Naive thymus-derived CD4-positive, alpha-beta T cell (primary cell): ENCODE measurements at places on chromosomes 6 and 20. TPM values are rescaled to one million over a fixed set of nuclear protein-coding genes. Genes with fewer than 3 reads are reported as not detected.

DNA sequence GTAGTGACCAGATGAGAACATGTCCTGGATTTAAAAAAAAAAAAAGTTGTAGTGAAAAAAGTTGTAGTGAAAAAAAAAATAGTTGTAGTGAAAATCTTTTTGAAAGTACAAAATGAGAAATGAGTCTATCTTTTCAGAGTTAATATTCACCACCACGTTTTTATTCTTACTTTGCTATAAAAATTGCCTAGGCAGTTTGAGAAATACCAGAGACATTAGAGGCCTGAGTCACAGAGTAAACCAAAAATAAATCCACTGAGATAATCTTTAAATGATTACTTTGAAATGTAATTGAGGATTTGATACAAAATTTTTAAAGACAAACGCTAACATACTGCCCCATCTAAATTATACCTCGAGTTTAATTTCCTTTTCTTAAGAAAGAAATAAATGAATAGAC lies 101.2 kb upstream of the TIAM2 start:
- no peaks in the 10 kb centered on the region for H3K27me3 ChIP-seq
- DNase-seq, result no peak
- H3K36me3 ChIP-seq, result peaks cover 10% of the 10 kb centered on the region
- no peaks in the 10 kb centered on the region for H3K4me1 ChIP-seq
- no peak overlapping the region for H3K4me3 ChIP-seq

DNA sequence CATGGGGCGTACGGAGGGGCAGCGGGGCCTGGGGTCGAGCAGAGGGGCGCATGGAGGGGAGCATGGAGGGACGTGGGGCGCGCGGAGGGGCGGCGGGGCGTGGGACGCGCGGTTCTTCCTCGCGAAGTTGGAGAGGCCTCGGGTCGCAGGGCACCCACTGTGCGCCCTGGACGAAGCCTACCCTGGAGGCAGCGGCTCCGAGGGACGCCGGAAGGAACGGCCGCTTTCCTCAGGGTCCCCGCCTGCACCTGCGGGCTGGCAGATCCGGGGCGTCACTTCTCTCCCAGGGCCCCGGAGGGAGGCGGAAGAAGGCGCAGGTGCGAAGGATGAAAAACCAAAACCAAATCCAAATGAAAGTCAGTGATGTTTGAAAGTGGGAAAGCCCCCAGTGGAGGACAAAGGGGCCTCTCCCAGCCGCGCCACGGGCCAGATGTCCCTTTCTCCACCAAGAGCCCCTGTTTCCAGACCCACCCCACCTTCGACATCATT lies 142.1 kb upstream of the PDE10A start:
- no peak for DNase-seq
- H3K4me3 ChIP-seq, result no peak overlapping the region
- H3K27ac ChIP-seq, result no peak overlapping the region

DNA sequence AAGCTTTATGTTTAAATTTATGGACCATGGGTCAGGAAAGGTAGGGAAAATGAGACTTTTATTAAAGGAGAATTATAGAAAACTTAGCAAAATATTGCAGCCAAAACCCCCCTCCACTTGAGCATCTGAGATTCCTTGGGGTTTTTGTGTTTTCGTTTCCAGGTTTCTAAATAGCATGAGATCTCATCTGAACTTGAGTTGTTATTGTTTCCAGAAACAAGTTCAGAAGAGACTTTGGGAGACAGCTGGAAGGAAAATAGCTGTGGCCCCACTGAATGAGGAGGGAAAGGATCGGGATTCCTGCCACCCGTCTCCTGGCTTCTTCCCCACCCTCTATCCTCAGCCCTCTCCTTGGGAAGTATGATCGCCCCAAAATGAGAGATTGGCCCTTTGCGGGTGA lies 75.5 kb downstream of the TBC1D7 start:
- DNase-seq, result no peak
- no peaks in the 10 kb centered on the region for H3K27me3 ChIP-seq
- no peaks in the 10 kb centered on the region for H3K36me3 ChIP-seq
- no peak overlapping the region for H3K4me3 ChIP-seq

DNA sequence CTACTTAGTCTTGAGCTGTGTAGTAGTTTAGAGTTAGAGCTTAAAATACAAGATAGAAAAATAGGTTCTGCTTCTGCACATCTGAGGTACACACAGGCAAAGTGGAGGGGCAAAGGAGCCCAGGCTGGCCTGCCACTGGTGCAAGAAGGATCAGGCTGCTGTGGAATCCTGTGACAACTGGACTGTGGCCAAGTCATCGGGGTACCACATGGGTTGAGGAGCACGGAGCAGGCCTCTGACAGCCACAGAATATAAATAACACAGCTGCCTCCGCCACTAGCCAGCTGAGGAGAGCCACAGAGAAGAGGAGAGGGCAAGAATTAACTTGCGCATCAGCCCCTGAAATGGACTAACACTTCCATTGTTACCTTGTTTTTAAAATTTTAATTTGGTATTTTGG lies 206.0 kb upstream of the MARCKS start:
- no peak overlapping the region for H3K27ac ChIP-seq
- H3K36me3 ChIP-seq, result no peaks in the 10 kb centered on the region
- no peaks in the 10 kb centered on the region for H3K27me3 ChIP-seq

- no peak overlapping the region for H3K27ac ChIP-seq
- no peaks in the 10 kb centered on the region for H3K4me1 ChIP-seq
- H3K4me3 ChIP-seq, result no peak overlapping the region
- DNase-seq, result no peak
Measured at GRCh38 chr6:141877275-141877983, 255.3 kb upstream of the GJE1 start.

DNA sequence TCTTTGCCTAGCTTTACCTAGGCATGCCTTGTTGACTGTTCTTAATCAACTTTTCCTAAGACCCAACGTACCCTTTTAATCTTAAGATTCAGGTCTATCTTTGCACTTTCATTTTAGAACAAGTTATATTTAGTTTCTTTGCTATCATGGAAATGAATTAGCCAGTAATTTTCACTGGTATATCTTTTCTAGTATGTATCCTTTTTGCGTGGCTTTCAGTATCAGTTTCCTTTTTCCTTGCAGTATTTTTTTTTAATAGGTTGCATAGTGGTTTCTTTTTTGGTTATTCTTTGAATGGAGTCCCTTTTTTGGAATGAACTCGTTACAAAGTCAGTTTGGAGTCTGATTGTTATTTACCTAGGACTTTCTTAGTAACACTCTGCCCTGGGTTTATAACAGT lies 7.3 kb downstream of the ANKEF1 start:
- peaks cover 4% of the 10 kb centered on the region for H3K36me3 ChIP-seq
- no peak overlapping the region for H3K4me3 ChIP-seq
- H3K27ac ChIP-seq, result no peak overlapping the region
- H3K4me1 ChIP-seq, result no peaks in the 10 kb centered on the region
- no peak for DNase-seq

GRCh38 chr6:158488065-158488464 lies 71.8 kb upstream of the TMEM181 start:
- no peaks in the 10 kb centered on the region for H3K4me1 ChIP-seq
- H3K27ac ChIP-seq, result no peak overlapping the region
- no peak overlapping the region for H3K4me3 ChIP-seq
- no peaks in the 10 kb centered on the region for H3K27me3 ChIP-seq
- no peak for DNase-seq

GRCh38 chr20:62925420-62926228 lies 681 bp downstream of the DIDO1 start:
- H3K36me3 ChIP-seq, result peaks cover 5% of the 10 kb centered on the region
- DNase-seq, result no peak
- H3K27me3 ChIP-seq, result no peaks in the 10 kb centered on the region

DNA sequence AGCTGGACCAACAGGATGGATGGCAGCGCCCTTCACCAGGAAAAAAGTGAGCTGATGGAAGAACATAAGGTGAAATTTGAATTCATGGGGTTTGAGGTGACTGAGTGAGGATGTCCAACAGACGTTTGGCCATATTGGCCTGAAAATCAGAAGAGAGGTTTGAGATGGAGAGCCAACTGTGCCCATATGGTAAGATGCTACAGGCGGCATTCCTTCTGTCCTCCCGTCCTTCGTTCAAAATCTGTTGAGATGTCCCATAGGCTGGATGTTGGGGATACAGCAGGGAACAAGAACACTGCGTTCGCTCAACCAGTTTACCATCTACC lies 468 bp upstream of the CMTR1 start:
- peak overlapping the region; percentile 64 for H3K4me3 ChIP-seq
- no peaks in the 10 kb centered on the region for H3K27me3 ChIP-seq
- H3K27ac ChIP-seq, result peak overlapping the region; percentile 94
- peaks cover 25% of the 10 kb centered on the region for H3K4me1 ChIP-seq
- DNase-seq, result no peak

GRCh38 chr6:6333501-6333900 lies 13.0 kb upstream of the F13A1 start:
- H3K4me1 ChIP-seq, result no peaks in the 10 kb centered on the region
- H3K36me3 ChIP-seq, result no peaks in the 10 kb centered on the region
- H3K4me3 ChIP-seq, result no peak overlapping the region
- H3K27ac ChIP-seq, result no peak overlapping the region
- DNase-seq, result no peak

DNA sequence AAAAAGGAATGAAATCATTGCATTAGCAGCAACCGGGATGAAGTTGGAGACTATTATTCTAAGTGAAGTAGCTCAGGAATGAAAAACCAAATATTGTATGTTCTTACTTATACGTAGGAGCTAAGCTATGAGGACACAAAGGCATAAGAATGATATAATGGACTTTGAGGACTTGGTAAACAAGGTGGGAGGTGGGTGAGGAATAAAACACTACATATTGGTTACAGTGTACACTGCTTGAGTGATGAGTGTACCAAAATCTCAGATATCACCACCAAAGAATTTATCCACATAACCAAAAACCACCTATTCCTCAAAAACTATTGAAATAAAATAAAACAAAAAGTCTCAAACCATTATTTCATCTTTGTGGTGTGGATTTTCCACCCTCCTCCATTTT lies 593.5 kb downstream of the TENT5A start:
- H3K36me3 ChIP-seq, result no peaks in the 10 kb centered on the region
- DNase-seq, result no peak
- H3K27ac ChIP-seq, result no peak overlapping the region
- H3K4me1 ChIP-seq, result no peaks in the 10 kb centered on the region

GRCh38 chr6:131258010-131258652 lies 122.9 kb downstream of the AKAP7 start:
- H3K27ac ChIP-seq, result no peak overlapping the region
- H3K4me1 ChIP-seq, result peaks cover 11% of the 10 kb centered on the region
- no peaks in the 10 kb centered on the region for H3K36me3 ChIP-seq
- no peak overlapping the region for H3K4me3 ChIP-seq
- no peaks in the 10 kb centered on the region for H3K27me3 ChIP-seq

GRCh38 chr6:11445146-11445545 lies 92.4 kb upstream of the TMEM170B start:
- H3K4me3 ChIP-seq, result no peak overlapping the region
- H3K4me1 ChIP-seq, result no peaks in the 10 kb centered on the region
- no peak for DNase-seq
- H3K27me3 ChIP-seq, result no peaks in the 10 kb centered on the region

GRCh38 chr20:815914-816606 lies 17.5 kb upstream of the FAM110A start:
- DNase-seq, result peak; percentile 47
- no peak overlapping the region for H3K27ac ChIP-seq
- no peaks in the 10 kb centered on the region for H3K27me3 ChIP-seq
- H3K36me3 ChIP-seq, result no peaks in the 10 kb centered on the region
- no peaks in the 10 kb centered on the region for H3K4me1 ChIP-seq

DNA sequence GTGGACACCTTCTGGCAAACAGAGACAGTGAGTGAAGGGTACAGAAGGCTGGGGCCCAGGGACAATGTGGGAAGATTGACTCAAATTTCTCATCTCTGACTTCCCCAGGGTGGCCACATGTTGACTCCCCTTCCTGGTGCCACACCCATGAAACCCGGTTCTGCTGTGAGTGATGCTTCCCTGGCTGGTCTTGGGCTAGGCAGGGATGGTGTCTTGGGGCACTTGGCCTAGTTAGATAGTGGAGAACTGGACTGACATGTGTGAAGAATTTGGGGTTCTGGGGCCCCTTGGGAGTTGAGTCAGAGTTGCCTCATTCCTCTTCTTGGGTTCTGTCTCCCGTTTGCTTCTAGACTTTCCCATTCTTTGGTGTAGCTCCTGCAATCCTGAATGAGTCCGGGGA lies 34.2 kb downstream of the GSS start:
- H3K27me3 ChIP-seq, result no peaks in the 10 kb centered on the region
- no peak overlapping the region for H3K4me3 ChIP-seq
- H3K36me3 ChIP-seq, result no peaks in the 10 kb centered on the region
- peaks cover 10% of the 10 kb centered on the region for H3K4me1 ChIP-seq
- DNase-seq, result no peak

DNA sequence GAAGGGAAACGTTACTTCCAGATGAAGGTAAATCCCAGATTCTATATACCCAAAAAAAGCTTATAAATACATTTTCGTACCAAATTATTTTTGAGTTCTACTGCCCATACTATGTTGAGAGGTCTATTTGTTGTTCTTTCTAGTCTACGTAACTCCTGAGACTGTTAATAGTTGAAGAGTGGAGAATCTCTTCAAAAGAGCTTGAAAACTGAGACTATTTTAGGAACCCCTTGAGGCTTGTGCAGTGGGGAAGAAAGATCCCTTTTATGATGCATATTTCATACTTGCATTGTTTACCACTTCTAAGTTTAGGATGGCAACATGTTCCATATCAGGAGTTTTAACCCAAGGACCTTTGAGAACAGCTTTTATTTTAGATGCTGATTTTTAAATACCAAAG lies 245.0 kb downstream of the TMEM242 start:
- no peaks in the 10 kb centered on the region for H3K36me3 ChIP-seq
- no peak overlapping the region for H3K27ac ChIP-seq
- H3K27me3 ChIP-seq, result no peaks in the 10 kb centered on the region
- no peak for DNase-seq

- H3K27me3 ChIP-seq, result no peaks in the 10 kb centered on the region
- no peaks in the 10 kb centered on the region for H3K4me1 ChIP-seq
- no peaks in the 10 kb centered on the region for H3K36me3 ChIP-seq
Measured at GRCh38 chr6:13508711-13509705, 21.6 kb upstream of the GFOD1 start.

DNA sequence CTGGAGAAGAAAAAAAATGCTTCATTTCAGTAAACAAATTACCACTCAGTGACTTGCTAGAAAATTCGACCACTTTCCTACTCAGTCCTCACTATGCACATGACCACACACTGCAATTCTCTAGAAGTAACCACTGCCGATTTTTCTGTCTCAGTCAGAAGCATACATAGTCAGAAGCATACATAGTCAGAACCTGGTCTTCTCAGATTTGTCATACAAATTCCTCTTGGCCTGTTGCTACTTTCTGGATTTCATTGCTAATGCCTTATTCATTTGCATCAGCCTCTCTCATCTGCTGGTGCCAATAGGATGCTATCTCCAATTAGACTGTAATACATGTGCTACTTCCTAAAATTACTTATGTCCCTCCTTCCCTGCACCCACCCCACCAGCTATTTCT lies 10.2 kb upstream of the KIF16B start:
- no peak overlapping the region for H3K27ac ChIP-seq
- no peaks in the 10 kb centered on the region for H3K4me1 ChIP-seq
- H3K27me3 ChIP-seq, result no peaks in the 10 kb centered on the region
- H3K36me3 ChIP-seq, result no peaks in the 10 kb centered on the region

EYA2 gene
- not detected for total RNA-seq

NFATC2 gene
- 39.8 TPM for total RNA-seq

KHDC1L gene
- total RNA-seq, result not detected

C20orf202 gene
- not detected for total RNA-seq

VSX1 gene
- total RNA-seq, result not detected

TFAP2D gene
- total RNA-seq, result not detected

FAM162B gene
- total RNA-seq, result not detected
